Activated CD4-positive, alpha-beta T cell treated with anti-CD3 and anti-CD28 coated beads for 1 hour (primary cell): ENCODE measurements at places on chromosomes 1 and 21.

GRCh38 chr1:65265296-65265650 is 44.1 kb upstream of the DNAJC6 start:
- DNase-seq = no peak

DNA sequence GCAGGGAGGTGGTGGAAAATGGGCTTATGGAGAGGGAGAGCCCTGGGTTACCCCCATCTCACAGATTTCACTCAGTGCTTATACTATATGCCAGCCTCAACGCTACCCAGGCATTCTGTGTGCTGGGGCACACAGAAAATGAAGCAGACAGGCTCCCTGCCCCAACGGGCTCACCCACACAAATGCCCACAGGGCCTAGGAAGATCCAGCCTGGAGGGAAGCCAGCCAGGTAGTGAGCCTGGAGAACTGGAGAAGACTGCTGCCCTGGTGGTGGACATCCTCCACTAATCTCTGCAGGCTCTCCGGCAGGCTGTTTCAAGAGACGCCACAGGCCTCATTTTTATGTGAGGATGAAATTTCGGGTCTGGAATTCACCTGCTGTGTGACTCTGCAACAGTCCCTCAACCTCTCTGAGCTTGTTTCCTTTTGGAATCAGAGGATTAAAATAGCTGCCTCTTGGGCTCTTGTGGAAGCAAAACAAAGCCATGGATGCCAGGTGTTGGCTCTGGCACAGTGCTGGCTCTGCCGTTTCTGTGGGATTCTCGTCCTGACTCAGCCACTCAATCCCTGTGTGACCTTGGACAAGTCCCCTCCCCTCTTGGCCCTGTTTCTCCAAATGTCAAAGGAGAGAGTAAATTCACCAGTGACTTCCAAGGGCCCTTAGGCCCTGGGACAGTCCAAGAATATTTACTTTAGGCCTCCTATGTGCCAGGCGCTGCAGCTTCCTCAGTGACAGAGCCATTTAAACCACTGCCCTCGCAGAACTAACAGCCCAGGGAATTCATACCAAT is 3.6 kb downstream of the PAQR7 start:
- DNase-seq = no peak

- DNase-seq = no peak
These were observed 252.9 kb downstream of the KCNT2 start for GRCh38 chr1:196355206-196355786.

DNA sequence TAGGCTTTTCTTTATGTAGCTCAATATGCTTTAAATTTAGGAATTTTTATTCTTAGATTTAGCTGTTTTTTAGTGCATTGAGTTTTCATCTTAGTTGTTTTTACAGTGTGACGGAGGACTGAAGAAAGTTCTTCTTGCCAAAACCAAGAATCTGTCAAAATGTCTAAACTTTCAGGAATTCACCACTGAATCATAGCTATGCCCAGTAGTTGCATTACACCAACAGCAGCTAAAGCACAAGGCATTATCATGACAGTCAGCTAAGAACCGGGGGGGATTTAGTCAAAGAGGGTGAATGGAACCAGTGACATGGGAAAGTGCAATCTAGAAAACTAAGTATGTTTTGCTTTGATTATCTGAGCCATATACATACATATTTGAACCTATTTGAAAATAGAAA is 6.5 kb upstream of the C1orf146 start:
- DNase-seq = no peak

DNA sequence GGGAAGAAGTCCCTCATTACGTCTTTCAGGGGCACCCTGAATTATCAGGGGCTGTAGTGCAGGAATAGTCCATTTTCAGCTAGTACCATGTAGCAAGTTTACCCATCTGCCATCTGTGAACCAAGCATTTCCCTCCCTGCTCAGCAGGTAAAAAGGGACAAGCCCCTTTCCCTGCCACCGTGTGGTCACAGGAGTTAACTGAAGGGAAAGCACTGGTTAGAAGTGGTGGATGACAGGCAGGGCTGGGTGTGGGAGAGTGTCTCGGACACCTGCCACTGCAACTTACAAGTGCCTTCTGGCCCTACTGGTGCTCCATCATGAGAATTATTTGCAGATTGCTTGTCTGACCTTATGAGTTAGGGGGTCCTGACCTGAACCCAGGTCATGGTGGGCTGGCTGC is 32.0 kb upstream of the IGSF5 start:
- DNase-seq = no peak
